ENCODE measurements at places on chromosomes 7 and 10.

DNA sequence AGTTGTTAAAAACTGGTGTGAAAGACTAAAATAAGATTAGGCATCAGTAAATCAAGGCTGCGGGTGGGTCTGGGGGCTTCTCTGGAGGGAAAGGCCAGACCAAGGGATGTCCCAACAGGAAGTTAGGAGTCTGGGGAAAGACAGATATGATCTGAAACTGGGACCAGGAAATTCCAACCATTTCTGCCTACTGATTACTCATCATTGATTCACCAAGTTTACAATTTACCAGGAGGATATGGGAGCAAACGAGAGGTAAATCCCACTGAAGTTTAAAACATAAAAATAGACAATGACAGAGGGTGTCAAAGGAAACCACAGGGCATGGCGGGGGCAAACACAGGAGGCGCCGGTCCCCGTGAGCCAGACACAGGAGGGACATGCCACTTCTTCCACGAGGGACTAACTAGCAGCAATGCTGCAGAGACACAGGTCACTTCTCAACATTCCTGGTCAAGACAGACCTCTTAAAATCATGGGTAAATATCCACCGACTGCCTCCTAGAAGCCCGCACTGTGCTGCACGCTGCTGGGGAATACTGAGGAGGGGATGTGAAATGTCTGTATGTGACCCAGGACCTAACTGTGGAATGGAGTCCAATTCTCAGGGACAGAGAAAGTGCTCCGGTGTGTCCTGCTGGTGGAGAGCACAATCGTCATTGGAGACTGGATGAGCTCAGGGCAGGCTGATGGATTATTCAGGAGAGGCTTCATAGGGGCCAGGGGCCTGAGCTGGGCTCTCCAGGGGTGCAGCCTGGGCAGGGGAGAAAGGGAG, 153.4 kb upstream of the KLF14 start:
- no peak for DNase-seq

GRCh38 chr7:74093671-74094223, 10.1 kb downstream of the LIMK1 start:
- no peak for DNase-seq

GRCh38 chr10:54614072-54614471, 187.0 kb downstream of the PCDH15 start:
- no peak for DNase-seq

DNA sequence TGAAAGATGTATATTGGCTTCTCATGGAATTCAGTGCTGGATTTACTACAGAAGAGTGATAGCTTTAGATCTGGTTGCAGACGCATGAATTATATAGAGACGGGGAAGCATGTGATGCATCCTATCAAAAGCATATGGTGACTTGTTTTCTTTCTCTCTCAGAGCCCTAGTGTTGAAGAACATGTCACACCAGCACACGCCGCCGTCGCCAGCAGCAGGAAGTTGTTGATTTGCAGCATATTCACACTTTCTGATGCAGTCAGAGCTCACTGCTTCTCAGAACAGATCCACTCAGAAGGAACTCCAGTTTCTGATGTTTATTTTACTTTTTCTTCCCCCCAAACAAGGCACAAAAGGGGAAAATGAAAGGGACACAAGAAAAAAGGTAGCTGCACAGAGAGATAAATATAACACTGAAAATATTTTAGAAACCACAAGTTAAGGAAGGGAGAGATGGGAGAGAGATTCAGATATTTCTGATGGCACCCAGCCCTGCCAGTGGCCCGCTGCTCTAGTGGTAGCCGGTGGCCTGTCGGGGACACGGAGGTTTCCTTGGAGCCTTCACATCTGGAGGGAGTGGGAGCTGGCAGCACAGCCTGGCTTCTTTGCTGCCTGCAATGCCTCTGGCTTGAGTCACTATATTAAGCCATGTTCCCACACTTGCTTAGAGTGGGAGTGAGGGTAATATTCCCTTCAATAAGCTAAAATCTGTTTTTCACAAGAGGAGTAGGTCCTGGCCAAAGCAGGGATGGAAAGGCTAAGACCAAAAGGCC, 123.2 kb downstream of the NRP1 start:
- DNase-seq = no peak

DNA sequence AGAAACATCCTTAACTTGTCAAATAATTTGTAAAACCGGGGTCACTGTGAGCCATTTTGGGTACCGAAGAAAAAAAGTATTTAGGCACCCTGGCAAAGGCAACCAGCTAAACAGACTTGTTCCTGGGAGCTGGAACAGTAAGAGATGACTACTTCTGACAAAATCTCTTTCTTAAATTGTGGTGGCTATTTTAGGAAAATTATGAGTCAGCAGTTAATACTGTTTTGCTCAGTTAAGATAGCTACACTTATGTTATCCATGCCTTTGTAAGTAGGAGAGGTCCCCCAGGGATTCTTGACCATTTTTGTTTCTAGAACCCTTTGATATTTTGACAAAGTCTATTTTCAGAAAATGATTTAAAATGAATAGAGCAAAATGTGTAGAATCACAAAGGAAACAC, 68.7 kb downstream of the TAX1BP1 start:
- no peak for DNase-seq

- DNase-seq = no peak
These were observed 18.4 kb downstream of the EEPD1 start for GRCh38 chr7:36171503-36171902.
